Gastroesophageal sphincter (tissue), 4 donors: ENCODE measurements at places on chromosomes 11 and 22. TPM values are rescaled to one million over a fixed set of nuclear protein-coding genes. Genes with fewer than 3 reads are reported as not detected.

The MRGPRX4 gene
- total RNA-seq = not detected

- no peak for ATAC-seq
Measured at GRCh38 chr22:42066937-42067336, 3.7 kb downstream of the NAGA start.

The CLDN5 gene
- total RNA-seq = 124 TPM

- no peak for ATAC-seq
Measured at GRCh38 chr22:46974631-46975585, 212.5 kb downstream of the TBC1D22A start.

The KCNJ11 gene
- 4.0 TPM for total RNA-seq

- ATAC-seq = peak; percentile 54
Measured at GRCh38 chr11:78828676-78829075, 254.0 kb upstream of the NARS2 start.

DNA sequence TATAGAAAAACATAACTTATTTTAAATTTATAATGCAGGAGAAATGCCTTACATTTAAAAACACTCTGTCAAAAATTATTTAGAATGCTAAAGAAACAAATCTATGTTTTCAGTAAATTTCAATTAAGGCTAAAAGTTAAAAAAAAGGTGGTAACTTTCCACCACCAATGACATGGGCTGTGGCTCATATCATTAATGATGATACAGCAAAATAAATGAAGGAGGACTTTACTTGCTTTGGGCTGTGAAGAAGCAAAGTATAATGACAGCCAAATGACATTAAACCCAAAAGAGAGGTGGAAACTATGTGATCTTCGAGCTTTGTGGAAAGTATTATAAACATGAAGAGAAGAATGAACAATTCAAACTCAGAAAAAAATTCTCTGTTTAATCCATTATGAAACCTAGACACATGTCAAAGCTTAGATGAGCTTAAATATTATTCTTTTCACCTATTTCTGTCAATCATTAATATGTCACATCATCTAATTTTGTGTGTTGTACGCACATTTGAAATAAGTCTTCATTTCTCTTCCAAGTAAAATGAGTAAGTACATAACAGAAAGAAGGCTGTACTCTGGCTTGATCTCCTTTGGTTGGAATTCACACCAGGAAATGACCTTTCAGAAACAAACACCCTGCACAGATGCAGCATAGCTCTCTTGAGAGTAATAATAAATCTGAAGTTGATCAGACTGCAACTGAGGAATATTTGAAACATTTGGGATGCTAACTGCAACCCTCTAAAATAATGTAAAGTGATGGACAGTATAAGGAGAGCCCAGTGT lies 265.8 kb downstream of the TTC28 start:
- no peak for ATAC-seq

The PGGHG gene
- 8.7 TPM for total RNA-seq

DNA sequence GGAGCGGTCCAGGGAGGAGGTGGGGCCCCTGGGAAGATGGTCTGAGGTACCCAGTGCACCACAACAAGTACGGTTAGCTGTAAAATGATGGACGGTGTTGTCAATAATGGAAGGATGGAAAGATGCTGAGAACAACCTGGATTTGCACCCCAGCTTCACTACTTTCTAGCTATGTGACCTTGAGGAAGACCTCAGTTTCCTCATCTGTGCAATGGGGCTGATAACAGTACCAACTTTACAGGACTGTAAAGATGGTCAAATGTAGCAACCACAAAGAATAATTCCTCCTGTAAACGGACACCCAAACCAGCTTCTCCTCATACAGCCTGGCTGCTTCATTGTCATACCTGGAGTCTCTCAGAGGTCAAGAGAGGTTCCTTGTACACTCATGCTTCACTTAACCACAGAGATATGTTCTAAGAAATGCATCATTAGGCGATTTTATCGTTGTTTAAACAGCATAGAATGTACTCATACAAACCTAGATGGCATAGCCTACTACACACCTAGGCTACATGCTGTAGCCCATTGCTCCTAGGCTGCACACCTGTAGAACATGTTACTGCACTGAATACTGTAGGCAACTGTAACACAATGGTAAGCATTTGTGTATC lies 65.5 kb upstream of the LMO2 start:
- ATAC-seq = no peak

GRCh38 chr11:134350381-134350780 lies 18.6 kb downstream of the GLB1L2 start:
- no peak for ATAC-seq

- ATAC-seq = no peak
Measured at GRCh38 chr22:47963660-47964059, 1201.2 kb downstream of the TBC1D22A start.
